ENCODE measurements at places on chromosomes 13 and 19.

GRCh38 chr13:110047496-110047895 is 259.5 kb downstream of the COL4A1 start:
- peak; percentile 65 for DNase-seq

DNA sequence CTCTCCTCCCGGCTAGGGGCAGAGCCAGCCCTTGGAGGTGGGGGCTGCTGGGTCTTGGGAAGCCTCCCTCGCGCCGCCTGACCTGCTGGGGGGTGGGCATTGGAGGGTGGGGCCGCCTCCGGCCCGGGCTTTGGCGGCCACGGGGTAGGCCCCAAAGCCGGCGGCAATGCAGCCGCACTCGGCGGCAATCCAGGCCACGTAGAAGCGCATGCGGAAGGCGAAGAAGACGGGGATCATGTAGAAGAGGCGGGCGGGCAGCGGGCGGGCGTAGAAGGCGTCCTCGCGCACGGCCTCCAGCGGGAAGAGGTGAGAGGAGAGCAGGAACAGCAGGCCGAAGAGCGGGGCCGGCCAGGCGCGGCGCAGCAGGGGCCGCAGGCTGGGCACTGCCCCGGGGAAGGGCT is 7.7 kb upstream of the TMC4 start:
- DNase-seq: no peak

DNA sequence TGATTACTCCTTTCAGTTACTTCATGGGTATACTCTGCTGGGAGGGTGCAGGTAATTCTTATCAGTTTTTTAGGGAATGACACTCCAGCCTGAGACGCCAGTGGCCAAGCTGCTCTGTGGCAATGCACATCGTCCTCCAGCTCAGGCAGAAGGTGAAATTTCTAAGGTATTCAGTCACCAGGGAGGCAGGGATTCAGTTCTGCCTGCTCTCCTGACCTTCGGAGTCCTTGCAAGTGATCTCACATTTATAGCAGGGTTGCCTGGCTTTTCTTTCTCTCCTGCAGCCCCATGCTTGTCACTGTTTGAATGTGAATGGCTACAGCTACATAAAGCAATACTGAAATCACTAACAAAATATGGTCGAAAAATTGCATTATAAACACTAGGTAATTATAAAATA is 1447.5 kb downstream of the EFNB2 start:
- no peak for DNase-seq

GRCh38 chr13:61495648-61496047 is 80.0 kb upstream of the PCDH20 start:
- no peak for DNase-seq

- DNase-seq: no peak
Measured at GRCh38 chr13:110914331-110915056, 375 bp downstream of the ANKRD10 start.

DNA sequence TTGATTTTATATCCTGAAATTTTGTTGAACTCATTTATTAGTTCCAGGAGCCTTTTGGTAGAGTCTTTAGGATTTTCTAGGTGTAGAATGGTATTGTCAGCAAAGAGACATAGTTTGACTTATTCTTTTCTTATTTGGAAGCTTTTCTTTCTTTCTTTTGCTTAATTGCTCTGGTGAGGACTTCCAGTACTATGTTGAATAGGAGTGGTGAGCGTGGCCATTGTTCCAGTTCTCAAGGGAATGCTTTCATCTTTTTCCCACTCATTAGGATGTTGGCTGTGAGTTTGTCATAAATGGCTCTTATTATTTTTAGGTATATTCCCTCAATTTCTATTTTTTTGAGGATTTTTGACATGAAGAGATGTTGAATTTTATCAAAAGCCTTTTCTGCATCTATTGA is 182.2 kb upstream of the SPRY2 start:
- DNase-seq: no peak

DNA sequence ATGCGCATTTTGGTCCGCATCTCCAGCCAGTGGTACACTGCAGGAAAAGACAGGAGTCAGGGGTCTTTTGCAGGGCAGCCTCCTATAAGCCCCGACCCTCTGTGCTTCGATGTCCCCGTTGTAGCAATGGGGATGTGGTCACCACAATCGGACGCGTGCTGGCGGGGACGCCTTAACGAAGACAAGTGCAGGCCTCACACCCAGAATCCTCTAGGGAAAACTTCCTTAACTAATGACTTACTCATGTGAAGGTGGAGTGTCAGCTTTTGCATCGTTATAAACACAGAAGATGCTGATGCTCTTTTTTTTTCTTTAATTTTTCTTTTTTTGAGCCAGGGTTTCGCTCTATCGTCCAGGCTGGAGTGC is 22.1 kb downstream of the VASP start:
- no peak for DNase-seq

DNA sequence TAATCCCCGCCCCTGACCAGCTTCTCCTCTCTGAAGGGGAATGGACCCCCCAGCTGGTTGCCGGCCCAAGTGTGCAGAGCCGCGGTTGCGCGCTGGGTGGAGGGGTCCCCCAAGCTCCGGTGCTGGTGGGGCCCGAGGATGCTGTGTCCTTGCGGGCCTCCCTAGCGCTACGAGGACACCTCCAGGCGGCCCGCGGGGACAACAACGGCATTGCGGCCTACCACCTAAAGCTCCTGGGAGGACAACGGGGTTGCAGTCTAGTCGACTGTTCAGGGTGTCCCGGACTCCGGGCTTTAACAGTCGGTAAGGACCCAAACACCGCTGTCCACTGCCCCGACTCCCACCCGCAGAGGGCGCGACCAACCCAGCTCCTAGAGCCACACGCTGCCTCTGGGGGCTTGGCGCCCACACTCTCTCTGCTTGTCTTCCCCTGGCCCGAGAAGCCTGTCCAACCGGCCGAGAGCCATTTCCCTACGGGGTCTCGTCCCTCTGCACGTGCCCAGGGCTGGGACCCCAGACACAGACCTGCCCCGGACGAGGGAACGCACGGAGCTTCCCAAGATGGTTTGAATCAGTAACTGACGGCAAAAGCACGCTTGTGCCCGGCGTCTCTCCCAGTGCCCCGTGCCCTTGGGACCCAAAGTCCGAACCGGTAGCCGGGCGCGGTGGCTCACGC is 927 bp upstream of the SDHAF1 start:
- no peak for DNase-seq

- no peak for DNase-seq
Measured at GRCh38 chr19:46471116-46471733, at the start of gene PNMA8A. PNMA8A (minus strand) TSS chr19:46471563; CDS start chr19:46471035, 528 bp downstream.

- no peak for DNase-seq
Measured at GRCh38 chr13:59345311-59345710, 818.4 kb downstream of the DIAPH3 start.

GRCh38 chr19:29098863-29099481 is 114.0 kb downstream of the UQCRFS1 start:
- DNase-seq: peak; percentile 83

GRCh38 chr19:5547881-5548280 is 19.9 kb downstream of the TINCR start:
- no peak for DNase-seq

GRCh38 chr19:15265850-15266248 is 33.6 kb upstream of the EPHX3 start:
- peak; percentile 94 for DNase-seq

- no peak for DNase-seq
Measured at GRCh38 chr13:93690139-93690538, 463.5 kb downstream of the GPC6 start.

GRCh38 chr19:16883522-16883921 is 5.3 kb upstream of the F2RL3 start:
- DNase-seq: no peak

DNA sequence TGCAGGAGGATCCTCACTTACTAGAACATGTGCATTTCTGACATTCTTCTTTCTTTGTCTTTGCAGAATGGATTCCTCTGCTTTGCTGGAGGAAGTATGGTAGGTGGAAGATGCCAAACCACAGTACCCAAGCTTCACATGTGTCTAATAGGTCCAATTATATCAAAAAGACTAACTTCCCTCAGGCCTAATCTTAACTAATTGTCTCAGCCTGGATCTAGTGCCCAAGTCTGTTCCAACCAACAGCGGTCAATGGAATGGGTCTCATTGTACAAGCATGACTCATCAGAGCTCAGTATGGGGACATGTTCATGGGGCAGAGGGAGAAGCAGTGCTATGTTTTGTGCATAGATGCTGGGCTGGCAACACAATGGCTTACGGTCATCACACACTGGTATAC is 81.6 kb upstream of the CSNK1A1L start:
- no peak for DNase-seq

DNA sequence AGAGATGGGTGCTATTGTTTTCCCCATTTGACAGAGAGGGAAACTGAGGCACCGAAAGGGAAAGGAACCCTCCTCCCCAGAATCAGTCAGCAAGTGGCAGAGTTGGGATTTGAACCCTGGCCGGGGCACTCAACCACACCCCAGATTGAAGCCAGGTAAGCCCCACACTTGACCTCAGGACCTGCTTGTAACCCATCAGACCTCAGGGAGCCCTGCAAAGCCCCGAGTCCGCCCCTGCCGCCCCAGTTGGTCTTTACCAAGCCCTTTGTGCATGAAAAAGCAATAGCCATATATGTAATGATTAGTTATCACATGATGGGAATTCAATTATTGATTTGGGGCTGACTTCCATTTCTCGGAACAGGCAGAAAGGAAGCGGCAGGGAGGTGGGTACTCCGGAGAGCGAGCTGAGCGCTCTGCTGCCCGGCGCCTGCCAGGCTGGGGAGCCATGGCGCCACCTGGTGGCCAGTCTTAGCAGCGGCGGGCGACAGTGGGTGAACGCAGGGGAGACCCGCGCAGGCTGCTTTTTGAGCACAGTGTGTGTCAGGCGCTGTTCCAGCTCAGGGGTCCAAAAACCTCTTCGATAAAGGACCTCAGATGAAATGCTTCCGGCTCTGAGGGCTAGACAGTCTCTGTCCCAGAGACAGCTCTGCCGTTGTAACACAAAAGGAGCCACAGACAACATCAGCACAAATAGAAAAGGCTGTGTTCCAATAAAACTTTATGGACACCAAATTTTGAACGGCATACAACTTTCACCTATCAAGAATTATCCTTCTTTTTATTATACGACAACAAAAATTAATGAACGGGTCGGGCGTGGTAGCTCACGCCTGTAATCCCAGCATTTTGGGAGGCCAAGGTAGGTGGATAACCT is 82.9 kb upstream of the CACNA1A start:
- DNase-seq: no peak

GRCh38 chr13:60654415-60654814 is 257.4 kb downstream of the TDRD3 start:
- no peak for DNase-seq

DNA sequence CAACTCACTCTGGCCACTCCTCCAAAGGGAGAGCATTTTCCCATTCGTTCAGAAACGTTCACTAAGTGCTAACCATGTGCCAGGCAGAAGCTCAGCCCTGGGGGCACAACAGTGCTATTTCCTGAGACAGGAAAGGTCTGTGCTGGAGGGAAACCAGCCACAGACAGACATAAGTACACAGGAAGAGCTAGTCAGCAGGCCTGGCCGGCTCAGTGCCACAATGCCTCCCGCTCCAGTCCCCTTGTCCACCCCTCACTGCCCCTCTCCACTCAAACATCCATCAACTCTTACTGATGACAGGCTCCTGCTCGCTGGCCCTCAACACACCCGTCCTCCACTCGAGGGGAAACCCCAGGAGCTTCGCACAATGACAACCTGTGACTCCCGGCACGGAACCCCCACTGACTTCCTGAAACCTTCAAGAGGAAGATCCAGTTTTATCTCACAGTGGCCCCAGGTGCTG is 11.3 kb upstream of the PLA2G4C start:
- DNase-seq: no peak

GRCh38 chr13:54775501-54776191 is 1747.0 kb downstream of the OLFM4 start:
- DNase-seq: no peak

DNA sequence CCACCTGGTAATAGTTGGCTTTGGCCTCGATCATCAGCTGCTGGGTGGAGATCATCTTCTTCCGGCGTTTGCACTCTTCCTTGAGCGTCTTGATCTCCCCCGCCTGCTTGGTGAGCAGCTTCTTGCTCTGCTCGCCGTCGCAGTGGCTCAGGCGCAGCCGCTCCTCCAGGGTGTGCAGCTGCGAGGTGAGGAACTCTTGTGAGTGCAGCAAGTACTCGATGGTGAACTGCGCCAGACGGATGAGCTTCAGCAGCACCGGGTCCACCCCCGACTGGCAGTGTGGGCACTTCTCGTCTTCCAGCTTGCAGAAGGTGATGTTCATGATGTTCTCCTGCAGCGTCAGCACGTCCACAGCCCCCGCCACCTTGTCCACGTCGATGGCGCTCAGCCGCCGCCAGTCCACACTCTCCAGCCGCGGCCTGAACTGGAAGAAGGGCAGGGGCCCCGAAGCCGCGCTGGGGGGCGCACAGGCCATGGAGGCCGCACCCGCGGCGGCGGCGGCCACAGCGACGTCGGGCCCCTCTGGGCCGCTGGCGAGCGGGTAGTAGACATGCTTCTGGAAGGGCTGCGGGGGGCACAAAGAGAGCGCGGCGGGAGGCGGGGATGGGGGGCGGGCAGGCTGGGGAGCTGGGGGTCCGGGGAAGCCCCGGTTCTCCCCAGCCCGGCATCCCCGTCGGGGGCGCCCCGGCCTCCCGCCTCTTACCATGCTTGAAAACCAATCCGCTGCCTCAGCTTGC is 3.0 kb downstream of the DZIP1 start:
- no peak for DNase-seq

DNA sequence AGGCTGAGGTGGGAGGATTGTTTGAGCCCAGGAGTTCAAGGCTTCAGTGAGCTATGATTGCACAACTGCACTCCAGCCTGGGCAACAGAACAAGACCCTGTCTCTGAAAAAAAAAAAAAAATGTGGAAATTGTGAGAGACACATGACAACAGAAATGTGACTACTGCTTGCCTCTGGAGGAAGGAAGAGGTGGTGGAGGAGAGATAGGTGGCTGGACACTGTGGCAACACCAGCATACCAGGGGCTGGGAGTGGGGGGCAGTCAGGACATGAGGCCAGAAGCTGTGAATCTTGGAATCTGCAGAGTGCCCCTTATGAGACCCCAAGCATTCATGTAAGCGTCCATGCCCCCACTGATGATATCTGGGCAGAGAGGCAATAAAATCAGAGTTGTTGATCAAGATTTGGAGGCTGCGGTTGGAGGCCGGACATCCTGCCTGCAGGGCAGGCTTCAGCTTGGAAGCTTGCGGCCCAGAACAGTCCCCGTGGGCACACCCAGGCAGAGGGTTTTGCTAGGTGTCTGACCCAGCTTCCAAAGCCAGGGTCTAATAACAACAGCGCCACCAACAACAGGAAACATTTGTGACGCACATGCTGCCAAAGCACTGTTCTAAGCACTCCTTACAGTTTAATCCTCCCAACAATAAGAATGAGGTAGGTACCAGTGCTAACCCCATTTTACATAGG is 16.9 kb downstream of the FAM187B start:
- DNase-seq: no peak

DNA sequence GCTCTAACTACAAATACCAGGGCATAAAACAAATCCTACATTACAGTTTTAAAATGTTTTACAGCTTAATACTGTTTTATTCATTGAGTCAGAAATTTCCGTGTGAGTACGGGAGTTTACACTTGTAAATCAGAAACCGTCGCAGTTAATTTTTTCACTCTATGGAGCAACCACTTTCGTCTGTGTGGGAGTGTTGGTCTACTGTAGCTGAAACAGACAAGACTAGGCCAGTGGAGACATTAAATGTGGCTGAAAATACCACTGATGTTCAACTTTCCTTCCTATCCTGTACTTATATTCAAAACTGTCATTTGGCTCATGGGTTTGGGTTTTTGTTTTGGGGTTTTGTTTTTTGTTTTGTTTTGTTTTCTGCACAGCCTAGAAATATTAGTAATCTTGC is 268.7 kb downstream of the DCT start:
- DNase-seq: no peak

Measured in AG09319 (cell line).